ENCODE measurements at places on chromosomes 7 and 10.

GRCh38 chr7:138417078-138417700 is 42.9 kb upstream of the TRIM24 start:
- DNase-seq = no peak

- DNase-seq = no peak
Measured at GRCh38 chr7:2436341-2437104, 33.1 kb downstream of the CHST12 start.

GRCh38 chr10:125159932-125160855 is at the start of gene CTBP2:
CTBP2 (minus strand) TSS chr10:125160563.
- DNase-seq = no peak

GRCh38 chr10:114368057-114368391 is 36.3 kb downstream of the AFAP1L2 start:
- no peak for DNase-seq

- no peak for DNase-seq
Measured at GRCh38 chr10:4663162-4663992, 162.6 kb upstream of the AKR1E2 start.

DNA sequence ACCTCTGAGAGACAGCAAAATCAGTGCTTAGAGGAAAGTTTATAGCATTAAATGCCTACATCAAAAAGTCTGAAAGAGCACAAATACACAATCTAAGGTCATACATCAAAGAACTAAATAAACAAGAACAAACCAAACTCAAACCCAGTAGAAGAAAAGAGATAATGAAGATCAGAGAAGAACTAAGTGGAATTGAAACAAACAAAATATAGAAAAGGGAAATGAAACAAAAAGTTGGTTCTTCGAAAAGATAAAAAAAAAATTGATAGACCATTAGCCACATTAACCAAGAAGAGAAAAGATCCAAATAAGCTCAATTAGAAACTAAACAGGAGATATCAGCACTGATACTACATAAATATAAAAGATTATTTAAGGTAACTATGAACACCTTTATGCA is 280.0 kb upstream of the NRG3 start:
- no peak for DNase-seq

- no peak for DNase-seq
Measured at GRCh38 chr10:7320072-7320471, 90.8 kb downstream of the SFMBT2 start.

- DNase-seq = no peak
Measured at GRCh38 chr7:100825751-100826513, 1.4 kb downstream of the EPHB4 start.

GRCh38 chr10:62742536-62743061 is 61.9 kb upstream of the ADO start:
- DNase-seq = no peak

DNA sequence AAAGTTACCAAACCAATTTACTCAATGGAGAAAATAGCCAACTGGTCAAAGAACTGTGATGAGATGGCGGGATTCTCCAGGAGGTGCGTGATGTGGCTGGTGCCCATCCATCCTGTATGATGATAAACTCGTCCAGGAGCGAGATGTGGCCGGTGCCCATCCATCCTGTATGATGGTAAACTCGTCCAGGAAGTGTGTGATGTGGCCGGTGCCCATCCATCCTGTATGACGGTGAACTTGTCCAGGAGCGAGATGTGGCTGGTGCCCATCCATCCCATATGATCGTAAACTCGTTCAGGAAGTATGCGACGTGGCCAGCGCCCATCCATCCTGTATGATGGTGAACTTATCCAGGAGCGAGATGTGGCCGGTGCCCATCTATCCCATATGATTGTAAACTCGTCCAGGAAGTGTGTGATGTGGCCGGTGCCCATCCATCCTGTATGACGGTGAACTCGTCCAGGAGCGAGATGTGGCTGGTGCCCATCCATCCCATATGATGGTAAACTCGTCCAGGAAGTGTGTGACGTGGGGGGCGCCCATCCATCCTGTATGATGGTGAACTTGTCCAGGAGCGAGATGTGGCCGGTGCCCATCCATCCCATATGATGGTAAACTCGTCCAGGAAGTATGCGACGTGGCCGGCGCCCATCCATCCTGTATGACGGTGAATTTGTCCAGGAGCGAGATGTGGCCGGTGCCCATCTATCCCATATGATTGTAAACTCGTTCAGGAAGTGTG is 496.2 kb downstream of the DNAJB6 start:
- no peak for DNase-seq

DNA sequence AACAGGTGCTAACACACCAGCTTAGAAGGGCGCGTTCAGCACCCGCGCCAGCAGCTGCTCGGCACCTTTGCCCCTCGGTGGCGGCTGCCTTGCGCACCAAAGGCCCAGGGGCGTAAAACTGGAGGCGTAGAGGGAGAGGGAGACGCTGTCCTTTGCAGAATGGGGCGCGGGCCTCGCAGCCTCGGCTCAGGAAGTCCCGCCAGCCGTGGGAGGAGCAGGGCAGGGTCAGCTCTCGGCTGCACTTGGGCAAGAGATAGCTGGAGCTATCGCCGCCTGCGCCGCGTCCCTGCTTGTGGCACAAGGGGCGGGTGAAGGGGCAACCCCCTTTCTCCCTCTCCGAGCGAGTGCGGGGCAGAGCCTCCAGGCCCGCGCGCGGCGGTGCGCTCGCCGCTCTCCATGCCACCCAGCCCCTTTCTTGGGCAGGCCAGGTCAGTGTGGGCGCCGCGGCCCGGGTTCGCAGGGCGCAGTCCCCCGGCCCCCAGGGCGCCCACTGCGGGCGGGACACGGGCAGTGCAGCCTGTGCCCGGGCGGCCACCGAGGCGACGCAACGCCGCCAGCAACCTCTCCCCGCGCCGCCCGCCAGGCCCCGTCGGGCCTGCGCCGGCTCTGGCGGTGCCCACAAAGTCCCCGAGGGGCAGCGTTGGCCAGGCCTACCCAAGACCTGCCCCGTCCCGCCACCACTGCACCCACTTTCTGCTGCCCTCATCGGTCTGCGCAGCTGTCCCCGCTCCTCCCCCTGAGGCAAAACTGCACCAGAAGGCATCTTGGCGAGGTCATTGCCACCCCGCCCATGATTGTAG is 4.1 kb downstream of the NEUROD6 start:
- DNase-seq = no peak

DNA sequence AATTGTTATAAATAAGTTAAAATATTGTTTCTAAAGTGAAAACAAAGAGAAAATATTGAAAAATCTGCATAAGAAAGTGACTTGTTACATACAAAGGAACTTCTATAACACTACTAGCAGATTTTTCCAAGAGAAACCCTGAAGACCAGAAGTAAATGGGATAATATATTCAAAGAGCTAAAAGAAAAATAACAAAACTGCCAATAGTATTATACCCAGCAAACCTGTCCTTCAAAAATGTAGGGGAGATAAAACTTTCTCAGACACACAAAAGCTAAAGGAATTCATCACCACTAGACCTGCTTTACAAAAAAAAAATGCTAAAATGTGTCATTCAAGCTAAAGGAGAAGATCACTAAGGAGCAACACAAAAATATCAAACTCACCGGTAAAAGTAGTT is 17.0 kb downstream of the CADPS2 start:
- DNase-seq = no peak

- no peak for DNase-seq
Measured at GRCh38 chr7:132738254-132738653, 162.0 kb upstream of the PLXNA4 start.

GRCh38 chr10:5461203-5461588 is 38.2 kb downstream of the CALML5 start:
- no peak for DNase-seq

- DNase-seq = no peak
Measured at GRCh38 chr10:12299222-12299965, 50.0 kb upstream of the CAMK1D start.

GRCh38 chr10:103696411-103697145 is 158.8 kb downstream of the SH3PXD2A start:
- DNase-seq = peak; percentile 70

- DNase-seq = no peak
Measured at GRCh38 chr10:74371696-74372095, 220.7 kb downstream of the ADK start.

DNA sequence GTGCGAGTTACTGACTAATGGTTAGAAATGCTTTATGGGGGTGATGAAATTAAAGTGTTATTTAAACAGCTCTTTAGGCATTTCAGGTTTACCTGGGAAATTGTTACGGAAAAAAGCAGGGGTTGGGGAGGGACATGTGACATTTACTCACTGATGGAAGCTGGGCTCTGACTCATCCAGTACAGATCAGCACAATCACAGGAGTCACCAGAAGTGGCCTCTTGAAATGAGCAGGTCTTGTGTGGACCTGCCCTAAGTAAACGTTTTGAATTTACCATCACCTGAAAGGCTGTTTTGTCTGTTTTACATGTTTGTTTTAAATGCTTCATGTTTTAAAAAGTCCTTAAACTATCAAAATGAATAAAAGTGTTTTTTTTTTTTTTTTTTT is 2.3 kb downstream of the GLRX3 start:
- no peak for DNase-seq

GRCh38 chr7:70634610-70635068 is 497.3 kb upstream of the GALNT17 start:
- DNase-seq = no peak

DNA sequence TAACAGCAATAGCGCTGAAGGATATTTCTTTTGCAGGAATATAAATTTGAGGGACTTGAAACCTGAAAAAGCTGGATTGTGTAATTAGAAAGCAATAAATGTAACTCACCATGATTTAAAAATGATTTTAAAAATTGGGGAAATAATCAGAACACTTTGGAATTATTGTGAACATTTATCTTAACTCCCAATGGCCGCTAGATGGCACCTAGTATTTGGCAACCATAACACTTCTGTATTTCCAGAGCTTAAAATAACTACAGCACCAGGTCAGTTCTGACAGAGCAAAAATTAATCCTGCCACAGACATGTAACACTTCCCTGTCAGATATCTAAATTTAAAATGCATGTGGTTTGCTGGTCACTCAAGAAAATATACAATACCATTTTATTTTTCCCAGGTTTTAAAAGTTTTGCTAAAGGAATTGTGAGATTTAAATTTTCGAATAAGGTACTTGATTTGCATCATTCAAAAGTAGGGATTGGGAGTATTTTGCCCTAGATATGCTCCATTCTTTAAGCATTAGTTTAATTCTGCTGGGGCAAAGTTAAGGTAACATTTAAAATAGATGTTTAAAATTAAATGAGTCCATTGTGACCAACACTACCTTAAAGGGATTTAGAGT is 144.5 kb downstream of the PPP1R3A start:
- DNase-seq = peak; percentile 9

DNA sequence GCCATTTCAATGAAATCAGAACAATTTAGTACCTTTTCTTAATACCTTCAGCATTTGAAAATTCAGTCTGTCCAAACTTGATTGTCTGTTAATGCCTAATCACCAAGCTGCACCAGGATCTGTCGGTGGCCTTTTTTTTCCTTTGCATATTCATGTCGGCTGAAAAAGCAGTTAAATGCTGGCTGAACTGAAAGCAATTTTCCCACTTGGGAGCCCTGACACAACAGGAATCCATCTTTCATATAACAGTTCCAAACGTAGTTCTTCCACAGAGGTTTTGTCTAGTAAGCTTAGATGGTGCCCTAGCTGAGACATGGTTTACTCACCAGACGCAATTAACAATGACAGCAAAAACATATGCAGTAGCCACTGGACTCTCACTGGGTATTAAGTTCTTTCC is 83.6 kb upstream of the CHCHD3 start:
- DNase-seq = no peak

GRCh38 chr7:2309889-2310331 is 4.3 kb downstream of the SNX8 start:
- no peak for DNase-seq

DNA sequence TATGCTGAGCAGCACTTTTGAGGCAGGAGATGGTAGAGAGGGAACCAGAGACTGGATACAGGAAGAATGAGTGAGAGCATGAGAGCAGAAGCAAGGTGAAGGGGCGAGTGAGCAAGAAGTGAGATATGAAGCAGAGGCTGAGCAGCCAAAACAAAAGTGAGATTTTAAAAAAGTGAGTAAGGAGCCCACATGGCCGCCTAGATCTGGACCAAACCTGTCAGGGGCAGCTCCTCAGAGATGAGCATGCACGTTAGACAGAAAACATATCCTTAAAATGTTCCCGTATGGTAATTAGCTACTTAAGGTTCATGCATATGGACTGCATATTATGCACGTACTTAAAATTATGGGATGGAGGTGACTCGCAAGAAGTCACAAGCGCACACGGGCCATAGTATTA is 22.5 kb downstream of the TMEM176A start:
- no peak for DNase-seq

DNA sequence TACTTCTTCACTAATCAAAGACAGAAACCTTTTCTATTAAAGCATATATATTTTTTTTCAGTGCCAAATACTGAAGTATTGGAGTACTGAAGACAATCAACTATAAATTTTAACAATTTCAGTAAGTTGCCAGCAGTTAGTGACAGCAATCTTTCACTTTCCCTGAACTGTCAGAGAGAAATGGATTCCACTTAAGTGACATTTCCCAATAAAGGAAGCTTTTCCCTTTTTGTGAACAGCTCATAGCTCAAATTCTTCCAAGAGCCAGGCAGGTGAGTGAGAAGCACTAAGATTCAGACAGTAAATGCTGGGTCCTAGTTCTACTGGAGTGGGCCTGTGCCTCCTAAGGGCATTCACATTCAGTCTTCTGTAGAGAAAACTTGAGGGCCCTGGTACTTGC is 142.0 kb downstream of the SRPK2 start:
- no peak for DNase-seq

DNA sequence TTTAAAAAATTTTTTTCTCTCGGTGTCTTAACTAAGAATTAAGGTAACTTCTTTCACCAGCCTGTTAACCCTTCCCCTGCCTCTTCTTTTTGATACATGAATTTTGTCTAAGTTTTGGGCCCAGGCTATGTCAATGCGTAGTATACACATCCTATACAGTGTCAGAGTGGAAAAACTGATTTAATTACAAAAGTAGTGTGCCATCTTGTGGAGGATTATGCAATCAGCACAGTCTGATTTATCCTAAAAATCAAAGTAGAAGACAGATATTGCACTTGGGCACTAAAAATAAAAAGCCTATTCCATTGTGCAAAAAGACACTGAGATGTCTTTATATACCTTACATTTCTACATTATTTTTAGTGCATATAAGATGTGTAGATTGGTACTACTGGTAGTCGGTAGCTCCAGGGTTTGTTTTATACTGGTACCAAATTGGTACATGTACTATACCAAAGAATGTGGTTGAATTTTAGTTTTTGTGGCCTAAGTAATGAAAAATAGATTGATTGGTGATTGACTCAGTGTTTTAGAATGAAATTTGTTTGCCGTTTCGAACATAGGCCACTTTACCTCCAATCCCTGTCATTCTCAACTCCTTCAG is 96.6 kb downstream of the MKLN1 start:
- DNase-seq = peak; percentile 63

DNA sequence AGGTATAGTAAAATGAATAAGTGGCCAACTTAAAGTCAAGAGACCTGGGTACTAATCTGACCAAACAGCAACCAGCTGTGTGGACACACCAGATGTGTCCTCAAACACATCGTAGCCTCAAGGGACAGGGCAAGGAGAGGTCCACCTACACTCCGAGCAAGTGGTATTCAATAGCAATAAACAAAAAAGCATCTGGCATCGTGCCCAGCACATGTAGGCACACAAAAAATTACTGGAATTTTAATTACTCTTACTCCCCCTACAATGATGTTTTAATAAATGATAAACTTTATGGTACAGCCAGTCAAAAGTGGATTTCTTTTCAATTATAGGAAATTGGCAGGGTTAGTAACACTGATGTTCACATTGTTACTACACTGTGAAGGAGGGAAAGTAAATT is 3.5 kb upstream of the RGS10 start:
- DNase-seq = no peak

GRCh38 chr7:133207687-133208086 is 45.2 kb upstream of the EXOC4 start:
- no peak for DNase-seq

- DNase-seq = no peak
Measured at GRCh38 chr10:10803278-10803677, 214.4 kb upstream of the CELF2 start.

GRCh38 chr7:139776486-139777132 is 1.2 kb downstream of the HIPK2 start:
- peak; percentile 35 for DNase-seq

Measured in CD4-positive, alpha-beta T cell treated with Interleukin-17A for 1 hour (primary cell).